Effector memory CD4-positive, alpha-beta T cell (primary cell): ENCODE measurements at places on chromosomes 12 and 14.

DNA sequence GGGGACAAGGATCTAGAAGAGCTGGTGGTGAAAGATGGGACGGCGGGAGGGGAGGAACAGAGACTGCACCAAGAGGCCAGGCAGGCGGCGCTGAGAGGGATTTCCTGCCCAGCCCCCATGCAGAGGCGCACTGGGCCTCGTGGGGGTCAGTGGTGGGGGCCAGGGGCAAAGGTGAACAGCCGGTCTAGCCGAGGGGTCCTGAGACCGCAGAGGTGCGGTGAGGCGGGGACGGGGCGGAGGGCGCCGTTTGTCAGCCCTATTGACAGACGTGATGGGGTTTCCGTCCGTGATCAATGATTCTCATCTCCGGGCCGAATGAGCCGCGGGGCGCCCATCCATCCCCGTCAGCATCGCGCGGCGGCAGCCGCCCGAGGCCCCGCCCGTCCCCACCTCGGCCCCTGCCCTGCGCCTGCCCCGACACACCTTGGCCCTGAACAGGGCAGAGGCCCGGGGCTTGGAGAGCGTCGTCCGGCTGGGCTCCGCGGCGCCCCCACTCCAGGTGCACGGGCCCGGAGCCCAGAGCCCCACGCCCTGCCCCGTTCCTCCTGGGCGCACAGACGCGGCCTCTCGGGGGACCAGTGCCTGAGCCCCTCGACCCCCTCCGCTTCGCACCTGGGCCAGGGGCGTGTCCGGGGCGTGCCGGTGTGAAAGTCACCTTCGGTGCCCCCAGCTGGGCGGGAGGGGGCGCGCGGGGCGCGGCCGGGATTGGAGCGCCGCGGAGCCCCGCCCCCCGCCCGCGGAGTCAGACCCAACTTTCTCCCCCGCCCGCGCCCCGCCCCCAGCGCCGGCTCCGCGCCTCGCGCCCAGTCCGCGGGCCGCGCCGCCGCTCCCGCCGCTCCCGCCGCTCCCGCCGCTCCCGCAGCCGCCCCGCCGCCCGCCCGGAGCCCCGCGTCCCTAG, at the start of gene NXPH4:
NXPH4 (plus strand) TSS at position 781 of the 898 bp plus-strand sequence. CDS start 176 bp downstream, outside the sequence.
- DNase-seq, result peak; percentile 31

DNA sequence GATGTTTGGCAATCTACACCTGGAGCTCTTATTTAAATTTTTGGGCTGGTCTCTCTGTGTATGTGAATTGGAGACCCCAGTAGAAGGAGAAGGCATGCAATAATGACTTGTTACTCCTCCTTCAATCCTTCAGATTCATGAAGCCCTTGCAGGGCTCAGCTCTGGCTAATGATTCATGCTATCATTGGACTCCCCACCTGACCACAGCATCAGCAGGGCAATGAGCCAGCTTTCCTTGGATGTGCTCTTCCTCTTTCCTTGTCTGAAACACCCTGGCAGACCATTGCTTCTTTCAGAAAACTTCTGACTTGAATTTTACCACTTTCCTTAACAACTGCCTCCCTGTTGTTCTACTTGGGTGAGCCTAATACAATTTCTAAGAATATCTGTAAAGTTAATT, 1019.2 kb downstream of the AACS start:
- no peak for DNase-seq

DNA sequence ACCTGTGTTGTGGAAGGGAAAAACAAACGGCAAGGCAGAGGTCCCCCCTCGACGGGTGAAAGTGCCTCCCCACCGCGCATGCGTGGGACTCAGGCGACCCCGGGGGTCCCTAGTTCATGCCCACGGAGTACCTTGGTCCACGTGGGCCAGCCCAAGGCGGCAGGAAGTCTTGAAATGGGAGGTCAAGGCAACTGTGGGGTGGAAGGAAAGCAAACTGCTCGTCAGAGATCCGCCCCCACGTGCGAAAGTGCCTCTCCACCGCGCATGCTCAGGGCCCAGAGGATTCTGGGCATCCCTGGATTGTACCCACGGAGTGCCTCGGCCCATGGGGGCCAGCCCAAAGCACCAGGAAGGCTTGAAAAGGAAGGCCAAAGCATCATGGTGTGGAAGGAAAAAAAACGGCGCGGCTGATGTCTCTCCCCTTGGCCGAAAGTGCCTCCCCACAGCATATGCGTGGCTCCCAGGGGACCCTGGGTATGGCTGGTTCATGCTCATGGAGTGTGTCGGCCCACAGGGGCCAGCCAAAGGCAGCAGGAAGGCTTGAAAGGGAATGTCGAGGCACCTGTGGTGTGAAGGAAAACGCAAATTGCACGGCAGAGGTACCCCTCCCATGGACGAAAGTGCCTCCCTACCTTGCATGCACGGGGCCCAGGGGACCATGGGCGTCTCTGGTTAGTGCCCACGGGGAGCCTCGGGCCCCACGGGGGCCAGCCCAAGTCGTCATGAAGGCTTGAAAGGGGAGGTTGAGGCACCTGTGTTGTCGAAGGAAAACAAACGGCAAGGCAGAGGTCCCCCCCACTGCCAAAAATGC, 369.7 kb downstream of the ALG10 start:
- no peak for DNase-seq

- DNase-seq, result no peak
Measured at GRCh38 chr14:82565825-82566224, 1032.2 kb upstream of the SEL1L start.

GRCh38 chr14:92389598-92390158, 66.7 kb downstream of the SLC24A4 start:
- no peak for DNase-seq

GRCh38 chr14:52917735-52918134, 33.1 kb downstream of the FERMT2 start:
- DNase-seq, result no peak

- no peak for DNase-seq
Measured at GRCh38 chr12:51884676-51885229, 3.1 kb upstream of the ANKRD33 start.

- DNase-seq, result peak; percentile 68
Measured at GRCh38 chr12:49644620-49644994, 21.2 kb downstream of the PRPF40B start.

- DNase-seq, result no peak
Measured at GRCh38 chr12:27331927-27332324, 710 bp upstream of the BMAL2 start.

DNA sequence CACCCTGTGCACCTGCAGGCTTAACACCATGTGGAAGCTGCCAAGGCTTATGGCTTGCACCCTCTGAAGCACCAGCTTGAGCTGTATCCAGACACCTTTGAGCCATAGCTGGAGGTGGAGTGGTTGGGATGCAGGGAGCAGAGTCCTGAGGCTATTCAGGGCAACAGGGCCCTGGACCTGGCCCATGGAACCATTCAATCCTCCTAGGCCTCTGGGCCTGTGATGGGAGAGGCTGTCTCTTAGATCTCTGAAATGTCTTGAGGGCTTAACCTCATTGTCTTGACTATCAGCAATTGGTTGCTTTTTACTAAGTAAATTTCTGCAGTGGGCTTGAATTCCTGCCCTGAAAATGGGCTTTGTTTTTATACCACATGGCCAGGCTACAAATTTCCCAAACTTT, 36.6 kb downstream of the CREBL2 start:
- no peak for DNase-seq

- no peak for DNase-seq
Measured at GRCh38 chr12:24760162-24760561, 188.7 kb downstream of the BCAT1 start.

DNA sequence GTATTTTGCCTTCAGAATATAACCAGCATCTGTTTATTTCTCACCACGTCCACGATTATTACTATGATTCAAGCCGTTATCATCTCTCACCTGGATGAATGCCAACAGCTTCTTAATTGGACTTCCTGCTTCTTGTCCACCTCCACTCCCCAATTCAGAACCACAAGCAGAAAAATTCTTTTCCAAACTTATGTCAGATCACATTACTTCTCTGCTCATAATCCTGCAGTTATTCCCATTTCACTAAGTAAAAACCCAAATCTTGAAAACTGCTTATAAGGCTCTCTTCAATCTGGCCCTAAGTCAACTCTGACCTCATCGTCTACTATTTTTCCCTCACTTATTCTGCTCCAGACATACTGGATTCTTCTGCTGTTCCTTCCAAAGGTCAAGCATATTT, 2.0 kb downstream of the CRY1 start:
- DNase-seq, result no peak

DNA sequence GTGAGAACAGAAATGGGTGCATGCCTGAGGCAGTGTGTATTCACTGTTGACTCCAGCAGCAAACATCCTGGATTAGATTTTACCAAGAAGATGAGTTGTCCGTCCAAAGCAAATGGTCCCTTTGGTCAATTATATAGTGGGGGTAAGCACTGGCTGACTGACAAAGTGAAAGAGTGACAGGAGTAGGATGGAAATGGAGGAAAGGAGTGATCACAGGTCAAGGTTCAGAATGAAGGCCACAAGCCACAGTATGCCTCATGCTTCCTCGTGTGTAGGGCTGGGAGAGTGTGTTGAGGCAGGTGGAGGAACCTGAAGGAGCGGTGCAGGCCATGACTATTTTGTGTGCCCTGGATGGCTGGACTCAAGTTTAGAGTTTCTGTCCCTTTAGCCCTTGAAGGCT, 14.3 kb downstream of the DHRS2 start:
- DNase-seq, result no peak

DNA sequence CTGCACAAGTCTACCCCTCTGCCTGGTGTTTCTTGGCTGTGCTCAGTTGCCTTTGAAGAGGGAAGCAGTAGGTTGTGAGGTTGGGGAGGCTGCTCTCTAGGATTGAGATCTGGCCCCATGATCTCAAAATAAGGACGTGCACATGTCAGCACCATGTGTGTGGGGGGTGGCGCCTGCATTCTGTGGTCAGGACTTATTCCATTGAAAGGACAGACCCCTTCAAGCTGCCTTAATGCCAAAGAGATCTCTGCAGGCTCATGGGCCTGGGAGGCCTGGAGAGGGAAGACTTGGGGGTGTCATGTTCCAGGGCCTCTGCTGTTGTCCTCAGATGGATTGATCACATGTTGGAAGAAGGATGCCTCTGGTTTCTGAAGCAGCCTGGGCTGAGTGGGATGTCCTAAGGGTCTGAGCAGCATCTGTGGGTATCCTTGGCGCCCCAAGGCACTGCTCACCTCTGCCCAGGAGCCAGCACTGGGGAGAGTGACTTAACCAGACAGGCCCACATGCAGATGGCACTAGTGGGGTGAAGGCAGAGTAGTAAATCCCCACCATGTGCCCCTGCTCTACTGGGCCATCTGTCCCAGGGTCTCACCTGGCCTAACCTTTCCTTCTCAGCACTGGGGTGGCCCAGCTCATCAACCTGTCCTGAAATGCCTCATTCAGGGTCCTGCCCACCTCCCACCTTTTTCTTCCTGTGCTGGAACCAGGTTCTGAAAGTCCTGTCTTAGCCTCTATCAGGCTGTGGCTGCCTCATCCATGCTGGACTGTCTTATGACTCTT, 118.9 kb downstream of the ADGRD1 start:
- no peak for DNase-seq

DNA sequence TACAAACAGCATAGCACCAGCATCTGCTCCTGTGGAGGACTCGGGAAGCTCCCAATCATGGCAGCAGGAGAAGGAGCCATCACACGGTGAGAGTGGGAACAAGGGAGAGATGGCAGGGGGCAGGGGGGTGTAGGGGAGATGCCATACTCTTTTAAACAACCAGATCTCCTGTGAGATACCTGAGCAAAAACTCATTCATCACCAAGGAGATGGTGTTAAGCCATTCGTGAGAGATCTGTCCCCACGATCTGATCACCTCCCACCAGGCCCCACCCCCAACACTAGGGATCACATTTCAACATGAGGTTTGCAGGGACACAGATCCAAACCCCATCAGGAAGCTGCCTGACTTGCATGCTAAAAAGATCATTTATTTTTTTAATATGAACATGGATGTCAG, 499.3 kb downstream of the TMEM132D start:
- DNase-seq, result no peak

DNA sequence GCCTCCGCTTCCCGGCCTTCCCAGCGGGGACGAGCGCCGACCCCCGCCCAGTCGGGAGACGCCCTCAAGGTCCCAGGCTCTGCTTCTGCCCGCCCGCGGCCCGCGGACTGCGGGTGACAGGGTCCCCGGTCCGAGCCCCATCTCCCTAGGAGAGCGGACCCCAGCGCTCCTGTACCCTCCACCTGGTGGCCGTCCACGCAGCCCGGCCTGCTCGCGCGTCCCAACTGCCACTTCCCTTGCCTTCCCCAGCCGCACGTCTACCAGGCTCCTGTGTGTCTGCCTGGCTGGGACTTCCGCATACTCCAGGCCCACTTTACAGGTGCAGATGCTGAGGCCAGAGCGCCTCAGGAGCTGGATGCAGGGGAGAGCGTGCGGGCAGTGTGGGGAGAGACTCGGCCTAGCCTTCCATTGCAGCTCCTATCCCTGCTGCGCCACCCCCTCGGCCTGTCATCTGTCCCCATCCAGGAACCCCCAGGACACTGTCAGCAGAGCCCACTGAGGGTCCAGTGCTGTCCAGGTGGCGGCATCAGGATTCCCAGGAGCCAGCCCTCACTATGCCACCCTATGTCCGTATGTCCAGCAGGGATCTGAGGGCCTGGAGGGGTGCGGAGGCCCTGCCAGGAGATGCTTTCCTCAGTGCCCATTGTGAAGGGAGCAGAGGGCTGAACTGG, 8.0 kb upstream of the ANKRD9 start:
- no peak for DNase-seq

- DNase-seq, result no peak
Measured at GRCh38 chr14:60632257-60632656, 17.0 kb downstream of the SIX1 start.

DNA sequence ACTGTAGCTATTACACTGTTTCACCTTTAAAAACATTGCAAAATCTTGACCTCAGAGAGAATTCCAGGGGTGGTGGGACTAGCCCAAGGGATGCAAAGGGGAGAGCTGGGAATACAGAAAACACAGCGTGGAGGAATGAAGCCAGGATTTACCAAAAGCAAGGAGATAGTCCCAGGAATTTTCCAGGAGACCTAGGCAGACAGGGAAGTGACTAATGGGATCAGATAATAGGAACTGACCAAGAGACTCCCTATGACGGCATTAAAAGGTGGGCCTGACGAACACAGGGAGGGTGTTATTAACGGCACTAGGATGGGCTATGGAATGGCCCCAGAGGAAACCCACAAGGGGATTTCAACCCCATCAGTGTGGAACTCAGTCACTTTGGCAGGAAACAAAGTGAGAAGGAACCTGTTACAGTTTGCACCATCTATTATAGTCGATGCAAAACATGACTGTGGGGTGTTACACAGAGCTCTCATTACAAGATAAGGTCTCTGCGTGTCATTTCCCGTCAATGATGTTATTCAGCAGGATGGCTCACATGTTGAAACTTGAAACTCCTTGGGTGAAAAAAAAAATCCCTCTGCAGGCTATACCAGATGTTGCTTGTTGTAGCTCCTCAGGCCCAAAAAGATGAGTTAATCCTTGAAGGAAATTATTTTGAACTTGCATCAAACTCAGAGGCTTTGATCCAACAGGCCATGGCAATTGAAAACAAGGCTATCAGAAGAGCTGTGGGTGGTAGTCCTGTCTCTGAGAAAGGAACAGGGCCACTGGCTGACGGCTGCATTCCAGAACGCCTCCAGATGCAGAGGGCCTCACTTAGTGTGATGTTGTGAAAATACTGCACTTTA, 58.7 kb downstream of the DRAM1 start:
- DNase-seq, result no peak

GRCh38 chr14:71437870-71438269, 494.4 kb upstream of the RGS6 start:
- no peak for DNase-seq
